ENCODE measurements at places on chromosomes 2 and 18.

GRCh38 chr18:46719388-46719787 is 37.5 kb downstream of the ST8SIA5 start:
- no peak for DNase-seq

- DNase-seq = no peak
Measured at GRCh38 chr2:172279813-172280212, 147.6 kb upstream of the ITGA6 start.

- no peak for DNase-seq
Measured at GRCh38 chr2:778731-779350, 101.6 kb upstream of the TMEM18 start.

GRCh38 chr2:238700117-238700457 is 147.8 kb upstream of the TWIST2 start:
- DNase-seq = no peak

GRCh38 chr2:53455094-53455493 is 312.5 kb upstream of the CHAC2 start:
- DNase-seq = no peak

DNA sequence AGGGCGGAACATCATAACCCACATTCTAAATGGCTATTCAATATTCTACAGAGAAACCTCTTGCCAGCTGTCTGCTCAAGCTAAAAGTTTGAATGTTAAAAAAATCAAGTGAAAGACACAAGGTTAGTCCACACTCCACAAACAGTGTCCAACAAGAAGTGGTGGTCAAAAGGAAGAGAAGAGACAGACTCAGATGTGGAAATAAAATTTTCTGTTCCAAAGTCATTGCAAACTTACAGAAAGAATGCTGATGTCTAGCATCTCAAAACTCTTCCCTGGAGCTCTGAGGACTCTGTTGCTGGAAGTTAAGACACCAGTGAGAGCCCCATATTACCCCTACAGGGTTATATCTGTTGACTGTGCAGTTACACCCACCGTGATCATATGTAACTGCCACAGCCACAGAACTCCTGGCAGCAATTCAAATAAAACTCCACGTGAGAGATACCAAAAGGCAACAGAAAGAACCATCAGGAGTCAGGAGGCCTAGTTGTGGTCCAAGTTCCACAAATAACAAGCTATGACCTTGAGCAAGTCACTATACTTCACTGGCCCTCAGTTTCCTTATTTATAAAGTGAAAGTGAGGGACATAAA is 60.9 kb downstream of the AAK1 start:
- no peak for DNase-seq

DNA sequence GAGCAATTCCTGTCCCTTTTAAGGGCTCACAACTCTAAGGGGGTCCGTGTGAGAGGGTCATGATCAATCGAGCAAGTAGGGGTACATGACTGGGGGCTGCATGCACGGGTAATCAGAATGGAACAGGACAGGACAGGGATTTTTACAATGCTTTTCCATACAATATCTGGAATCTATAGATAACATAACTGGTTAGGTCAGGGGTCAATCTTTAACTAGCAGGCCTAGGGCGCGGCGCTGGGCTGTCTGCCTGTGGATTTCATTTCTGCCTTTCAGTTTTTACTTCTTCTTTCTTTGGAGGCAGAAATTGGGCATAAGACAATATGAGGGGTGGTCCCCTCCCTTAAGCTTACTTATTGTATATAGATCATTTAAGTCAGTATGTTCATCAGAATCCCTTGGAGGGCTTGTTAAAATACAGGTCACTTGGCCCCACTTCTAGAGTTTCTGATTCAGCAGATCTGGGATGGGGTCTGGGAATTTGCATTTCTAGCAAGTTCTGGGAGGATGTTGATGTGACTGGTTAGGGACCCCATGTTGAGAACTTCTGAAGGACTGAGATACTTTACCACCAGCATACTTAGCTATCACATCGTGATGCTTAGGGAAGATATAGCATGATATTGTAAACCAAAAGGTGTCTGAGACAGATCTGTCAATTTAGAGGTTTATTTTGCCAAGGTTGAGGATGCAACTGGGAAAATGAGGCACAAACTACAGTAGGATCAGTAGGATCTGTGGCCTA is 2.8 kb upstream of the INPP4A start:
- no peak for DNase-seq

DNA sequence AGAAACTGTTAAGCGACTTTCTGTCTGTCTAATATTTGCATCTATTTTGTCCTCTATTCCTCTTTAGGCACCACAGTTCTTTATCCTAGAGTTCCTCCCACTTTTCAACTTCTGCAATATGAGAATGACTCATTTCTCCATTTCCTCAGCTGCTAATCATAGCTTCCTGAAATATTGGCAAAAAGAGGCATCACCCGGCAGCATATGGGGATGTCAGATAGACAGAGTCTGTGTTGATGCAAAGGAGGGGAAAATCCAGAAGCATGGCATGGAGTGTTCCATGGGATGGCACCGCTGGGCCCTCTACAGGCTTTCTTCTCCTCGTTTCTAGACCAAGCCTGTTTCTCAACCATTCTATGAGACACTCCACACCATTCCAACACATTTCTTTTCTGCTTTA is 93.4 kb downstream of the DOCK10 start:
- DNase-seq = no peak

GRCh38 chr2:72415781-72416475 is 268.3 kb upstream of the CYP26B1 start:
- DNase-seq = no peak

DNA sequence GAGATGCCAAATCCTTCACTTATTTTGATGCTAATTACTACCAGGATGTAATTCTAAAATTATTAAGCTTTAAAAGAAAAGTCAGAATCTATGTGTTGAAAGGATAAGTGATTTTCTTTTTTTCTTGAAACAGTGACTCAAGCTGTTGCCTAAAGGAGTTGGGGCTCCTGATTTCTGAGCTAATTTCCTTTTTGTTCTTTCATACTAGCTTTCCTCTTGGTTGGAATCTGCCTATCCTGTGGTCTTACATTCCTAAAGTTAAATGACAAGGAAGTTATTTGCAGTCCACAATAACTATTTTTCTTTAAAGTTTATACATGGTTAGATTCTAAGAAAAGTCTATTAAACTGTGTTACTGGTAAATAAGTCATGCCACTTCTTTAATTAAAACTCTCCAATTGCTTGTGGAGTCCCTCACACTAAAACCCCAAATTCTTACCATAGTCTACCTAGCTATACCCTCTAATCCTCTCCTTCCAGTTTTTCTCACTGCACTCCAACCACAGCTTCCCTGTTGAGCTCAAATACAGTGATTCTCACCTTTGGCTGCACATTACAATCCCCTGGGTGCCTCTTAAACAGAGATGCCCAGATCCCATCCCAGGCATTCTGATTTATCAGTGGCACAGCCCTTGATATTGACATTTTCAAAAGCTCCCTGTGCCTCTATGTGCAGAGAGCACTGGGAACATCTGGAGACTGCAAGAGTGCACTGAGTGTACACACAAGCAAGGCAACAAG is 63.3 kb upstream of the EFEMP1 start:
- DNase-seq = no peak

DNA sequence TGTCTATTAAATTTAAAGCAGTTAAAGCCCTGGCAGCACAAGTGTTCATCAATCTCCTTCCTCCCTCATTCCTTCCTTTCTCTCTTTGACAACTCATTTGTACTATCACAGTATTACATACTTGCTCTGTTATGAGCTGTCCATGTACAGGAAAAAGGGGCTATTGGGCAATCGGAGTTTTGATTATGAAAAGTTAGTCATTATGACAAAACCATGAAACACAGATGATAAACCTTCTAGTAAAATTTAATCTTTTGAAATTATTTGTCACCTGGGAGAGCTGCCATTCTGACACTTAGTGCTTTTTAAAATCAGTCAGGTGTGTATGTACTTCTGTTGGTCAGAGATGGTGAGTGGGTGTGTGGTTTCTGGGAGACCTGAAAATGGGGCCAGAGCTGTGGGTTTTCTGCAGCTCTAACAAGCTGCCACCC is 39.4 kb downstream of the MAP4K4 start:
- DNase-seq = no peak

DNA sequence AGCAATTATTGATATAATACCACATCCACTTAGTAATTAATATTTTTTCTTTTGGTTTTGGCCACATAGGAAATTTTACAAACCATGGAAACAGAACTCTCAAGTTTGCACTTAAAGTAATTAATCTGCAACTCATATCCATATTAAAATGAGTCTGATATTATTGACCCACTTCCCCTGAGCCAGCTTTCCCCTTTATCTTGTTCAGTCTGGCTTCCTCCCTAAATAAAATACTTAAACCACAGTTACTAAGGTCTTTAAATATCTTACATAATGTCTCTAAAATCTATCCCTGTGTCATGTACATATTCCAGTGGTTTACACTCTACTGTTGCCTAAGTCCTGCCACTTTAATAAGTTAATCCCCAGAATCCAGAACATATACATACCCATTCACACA is 564.9 kb upstream of the FSHR start:
- no peak for DNase-seq

GRCh38 chr18:57048859-57049258 is 98.0 kb upstream of the BOD1L2 start:
- no peak for DNase-seq

DNA sequence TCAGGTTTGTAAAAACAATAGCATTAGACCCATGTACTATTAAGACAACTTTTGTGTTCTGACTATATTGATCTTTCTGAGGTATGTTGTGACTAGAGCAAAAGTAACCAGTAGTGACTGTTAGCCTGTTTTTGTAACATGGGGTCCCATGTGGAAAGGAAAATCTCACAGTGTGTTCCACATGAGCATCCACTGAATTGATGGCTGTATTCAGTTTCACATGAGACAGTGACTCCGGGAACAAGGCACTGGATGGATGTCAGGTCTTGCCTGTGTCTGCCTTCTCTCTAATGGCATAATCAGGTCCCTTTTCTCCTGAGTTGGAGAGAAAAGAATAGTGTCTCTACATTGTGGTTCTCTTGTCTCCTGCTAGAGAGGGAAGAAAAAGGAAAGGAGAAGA is 27.5 kb downstream of the TMEM178A start:
- DNase-seq = no peak

GRCh38 chr2:126849486-126849885 is 49.2 kb upstream of the TEX51 start:
- no peak for DNase-seq

- no peak for DNase-seq
Measured at GRCh38 chr2:42554392-42554791, 14.0 kb upstream of the MTA3 start.

GRCh38 chr2:160075171-160075570 is 12.8 kb upstream of the PLA2R1 start:
- DNase-seq = no peak

- no peak for DNase-seq
Measured at GRCh38 chr2:28927878-28928277, 33.4 kb downstream of the WDR43 start.

GRCh38 chr18:35197296-35197695 is 43.5 kb upstream of the ZNF397 start:
- no peak for DNase-seq

- DNase-seq = no peak
Measured at GRCh38 chr18:76497021-76497420, 2.0 kb upstream of the ZNF516 start.

- DNase-seq = no peak
Measured at GRCh38 chr2:163469561-163469962, 266.2 kb downstream of the FIGN start.

- no peak for DNase-seq
Measured at GRCh38 chr2:235640377-235640776, 146.5 kb downstream of the AGAP1 start.

DNA sequence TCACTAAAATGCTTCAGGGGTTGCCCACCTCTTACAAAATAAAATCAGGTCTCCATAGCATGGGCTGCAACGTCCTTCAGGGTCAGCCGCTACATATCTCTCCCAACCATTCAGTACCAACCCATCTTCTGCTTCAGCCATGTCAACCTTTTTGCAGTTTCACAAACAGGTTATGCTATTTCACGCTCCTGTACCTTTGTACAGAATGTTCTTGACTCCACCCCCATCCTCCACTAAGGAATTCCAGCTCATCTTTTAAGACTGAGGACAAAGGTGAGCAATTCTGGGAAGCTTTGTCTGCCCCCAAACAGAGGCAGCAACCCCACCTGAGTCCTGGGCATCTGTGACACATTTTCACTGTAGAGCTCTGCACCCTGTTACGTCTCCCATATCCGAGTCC is 8.8 kb upstream of the EVA1A start:
- DNase-seq = no peak

DNA sequence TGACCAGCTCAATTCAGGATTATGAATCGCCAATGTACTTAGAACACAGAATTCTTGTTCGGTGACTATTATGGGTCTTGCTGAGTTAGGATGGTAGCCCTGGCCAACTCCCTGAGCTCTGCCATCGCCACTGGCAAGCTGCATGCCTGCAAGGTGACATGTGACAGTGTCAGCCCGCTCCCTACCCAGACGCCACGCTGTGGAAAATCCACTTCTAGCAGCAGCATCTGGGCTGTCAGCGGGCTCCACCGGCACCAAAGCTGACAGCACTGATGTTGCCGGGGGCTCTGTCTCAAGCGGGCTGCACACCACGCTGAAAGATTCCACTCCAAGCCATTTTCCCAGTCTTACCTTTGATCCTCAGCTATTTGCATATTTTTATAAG is 100.7 kb downstream of the MYT1L start:
- DNase-seq = no peak

- DNase-seq = no peak
Measured at GRCh38 chr2:240512109-240512485, 45.7 kb downstream of the ANKMY1 start.

DNA sequence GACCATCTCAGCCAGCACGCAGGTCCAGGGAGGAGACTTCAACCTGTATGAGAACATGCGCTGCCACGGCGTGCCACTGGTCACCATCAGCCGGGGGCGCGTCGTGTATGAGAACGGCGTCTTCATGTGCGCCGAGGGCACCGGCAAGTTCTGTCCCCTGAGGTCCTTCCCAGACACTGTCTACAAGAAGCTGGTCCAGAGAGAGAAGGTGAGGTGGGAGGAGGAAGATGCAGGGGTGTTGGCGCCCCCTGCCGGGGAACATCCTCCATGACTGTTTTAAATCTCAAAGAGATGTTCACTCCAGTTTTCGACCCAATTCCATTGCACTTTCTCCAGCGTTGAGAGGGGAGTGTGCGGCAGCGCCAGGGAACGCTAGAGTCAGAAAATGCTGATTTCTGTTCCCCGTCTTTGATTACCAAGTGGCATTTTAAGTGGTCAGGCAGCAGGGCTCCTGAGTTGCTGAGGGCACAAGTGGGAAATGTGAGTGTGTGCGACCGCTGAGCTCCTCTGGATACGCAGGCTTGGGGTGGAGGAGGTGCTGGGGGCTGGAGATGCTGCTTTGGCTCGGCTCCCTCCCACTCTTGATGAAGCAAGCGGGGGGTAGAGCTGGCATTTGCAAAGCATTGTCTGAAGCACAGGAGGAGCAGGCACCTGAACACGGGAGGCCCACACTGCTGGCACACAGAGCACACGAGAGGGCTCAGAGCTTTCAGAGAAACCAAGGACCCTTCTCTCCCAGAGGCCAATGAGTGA is 27.7 kb upstream of the MAPRE3 start:
- DNase-seq = peak; percentile 35

- no peak for DNase-seq
Measured at GRCh38 chr2:221506469-221506868, 65.6 kb downstream of the EPHA4 start.

- no peak for DNase-seq
Measured at GRCh38 chr2:242054881-242055801, 185.6 kb downstream of the RTP5 start.

Measured in activated T-helper 1 cell treated with anti-CD3 and anti-CD28 coated beads, Interleukin-2, amount 50 U/mL, for 16 hours (primary cell).